ENCODE measurements at places on chromosomes 7 and 10. TPM values are rescaled to one million over a fixed set of nuclear protein-coding genes. Genes with fewer than 3 reads are reported as not detected.

LARP4B gene
- 94.9 TPM for total RNA-seq

NEURL1 gene
- total RNA-seq: 0.83 TPM

GRCh38 chr10:19803676-19804075 lies 12.6 kb upstream of the PLXDC2 start:
- DNase-seq: no peak

- no peak for DNase-seq
Observed at GRCh38 chr10:30445711-30446110, 11.7 kb downstream of the MAP3K8 start.

GRCh38 chr7:16169537-16169936 lies 251.8 kb downstream of the CRPPA start:
- DNase-seq: no peak

DNA sequence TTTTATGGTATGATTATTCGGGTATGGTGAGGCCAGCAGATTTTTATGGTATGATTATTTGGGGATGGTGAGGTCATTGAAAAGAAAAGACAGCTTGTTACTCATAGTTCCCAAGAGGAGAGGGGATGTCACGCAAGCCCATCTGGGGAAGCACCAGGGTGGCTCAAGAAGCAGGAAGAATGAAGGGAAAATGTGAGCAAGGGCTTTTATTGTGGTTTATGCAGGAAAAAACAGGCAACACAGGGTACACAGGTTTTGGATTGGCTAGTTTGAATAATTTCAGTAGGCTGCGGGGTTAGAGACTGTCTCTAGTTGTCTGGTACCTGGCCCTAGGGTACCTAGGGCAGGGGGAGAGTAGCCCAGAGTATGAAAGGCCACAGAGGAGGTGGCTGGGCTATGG lies 26.8 kb upstream of the DGKI start:
- no peak for DNase-seq
